Activated T-helper 17 cell treated with anti-CD3 and anti-CD28 coated beads, Interleukin-2, amount 50 U/mL, for 72 hours (primary cell): ENCODE measurements at places on chromosomes 12 and 14.

GRCh38 chr14:25122843-25123242, 72.9 kb upstream of the STXBP6 start:
- no peaks in the 10 kb centered on the region for H3K36me3 ChIP-seq
- H3K27ac ChIP-seq, result no peak overlapping the region
- H3K27me3 ChIP-seq, result no peaks in the 10 kb centered on the region
- no peak for ATAC-seq

DNA sequence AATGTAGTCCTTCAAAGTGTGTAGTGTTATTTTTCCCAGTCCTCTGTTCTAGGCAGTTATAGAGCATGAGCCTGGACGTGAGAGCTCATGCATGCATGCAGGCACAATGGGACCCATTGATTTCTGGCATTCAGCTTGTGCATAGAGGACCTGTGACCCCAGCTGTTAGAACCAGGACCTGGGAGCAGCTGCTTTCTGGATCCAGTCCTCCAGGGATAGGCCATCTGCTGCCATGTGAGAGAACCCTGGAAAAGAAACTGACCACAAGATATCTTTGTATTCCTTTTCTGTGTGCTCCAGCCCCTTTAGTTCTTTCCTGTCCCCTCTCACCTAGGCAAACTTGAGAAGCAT, 76.9 kb downstream of the SUSD6 start:
- peaks cover 62% of the 10 kb centered on the region for H3K4me1 ChIP-seq
- peak overlapping the region; percentile 13 for H3K27ac ChIP-seq
- H3K27me3 ChIP-seq, result no peaks in the 10 kb centered on the region
- H3K36me3 ChIP-seq, result peaks cover 65% of the 10 kb centered on the region
- ATAC-seq, result no peak

- no peak overlapping the region for H3K27ac ChIP-seq
- ATAC-seq, result no peak
- no peaks in the 10 kb centered on the region for H3K36me3 ChIP-seq
- H3K27me3 ChIP-seq, result peaks cover 20% of the 10 kb centered on the region
- H3K4me1 ChIP-seq, result no peaks in the 10 kb centered on the region
- no peak overlapping the region for H3K4me3 ChIP-seq
These were observed 7.1 kb upstream of the WASHC4 start for GRCh38 chr12:105100207-105100985.

DNA sequence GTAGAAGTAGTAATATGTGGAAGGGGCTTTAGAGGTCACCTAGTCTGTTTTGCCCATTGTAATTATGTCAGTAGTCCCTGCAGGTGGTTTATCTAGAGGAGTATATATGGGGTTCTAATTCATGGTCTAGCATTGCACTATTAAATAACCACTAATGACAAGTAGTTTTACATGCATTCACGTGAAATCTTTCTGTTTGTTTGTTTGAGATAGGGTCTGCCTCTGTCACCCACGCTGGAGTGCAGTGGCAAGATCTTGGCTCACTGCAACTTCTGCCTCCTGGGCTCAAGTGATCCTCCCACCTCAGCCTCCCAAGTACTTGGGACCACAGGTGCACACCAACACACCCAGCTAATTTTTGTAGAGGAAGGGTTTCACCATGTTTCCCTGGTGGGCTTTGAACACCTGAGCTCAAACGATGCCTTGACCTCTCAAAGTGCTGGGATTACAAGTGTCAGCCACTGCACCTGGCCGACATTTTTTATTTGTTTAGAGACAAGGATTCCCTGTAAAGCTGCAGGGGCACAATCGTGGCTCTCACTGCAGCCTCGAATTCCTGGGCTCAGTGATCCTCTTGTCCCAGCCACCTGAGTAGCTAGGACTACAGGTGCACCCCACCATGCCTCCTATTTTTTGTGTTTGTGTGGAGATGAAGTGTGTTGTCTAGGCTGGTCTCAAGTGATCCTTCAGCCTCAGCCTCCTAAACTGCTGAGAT, 12.0 kb upstream of the PSEN1 start:
- no peaks in the 10 kb centered on the region for H3K4me1 ChIP-seq
- no peak overlapping the region for H3K4me3 ChIP-seq
- H3K27me3 ChIP-seq, result no peaks in the 10 kb centered on the region
- H3K36me3 ChIP-seq, result peaks cover 67% of the 10 kb centered on the region

DNA sequence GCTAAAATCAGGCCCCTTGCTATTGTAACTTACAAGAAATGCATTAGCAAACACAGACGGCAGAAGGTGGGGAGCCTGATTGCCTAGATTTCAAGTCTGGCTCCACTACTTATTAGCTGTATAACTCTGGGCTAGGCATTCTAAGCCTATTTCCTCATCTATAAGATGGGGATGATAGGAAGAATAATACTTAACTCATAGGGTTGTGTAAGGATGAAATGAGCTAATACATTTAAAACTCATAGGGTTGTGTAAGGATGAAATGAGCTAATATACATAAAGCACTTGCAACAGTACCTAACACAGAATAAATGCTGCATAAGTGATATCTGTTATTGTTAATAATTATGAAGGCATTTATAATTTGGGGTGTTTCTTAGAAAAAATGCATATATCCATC, 60.1 kb upstream of the DIO2 start:
- H3K4me3 ChIP-seq, result no peak overlapping the region
- H3K27ac ChIP-seq, result no peak overlapping the region
- no peaks in the 10 kb centered on the region for H3K27me3 ChIP-seq
- H3K36me3 ChIP-seq, result no peaks in the 10 kb centered on the region
- no peaks in the 10 kb centered on the region for H3K4me1 ChIP-seq
- no peak for ATAC-seq

DNA sequence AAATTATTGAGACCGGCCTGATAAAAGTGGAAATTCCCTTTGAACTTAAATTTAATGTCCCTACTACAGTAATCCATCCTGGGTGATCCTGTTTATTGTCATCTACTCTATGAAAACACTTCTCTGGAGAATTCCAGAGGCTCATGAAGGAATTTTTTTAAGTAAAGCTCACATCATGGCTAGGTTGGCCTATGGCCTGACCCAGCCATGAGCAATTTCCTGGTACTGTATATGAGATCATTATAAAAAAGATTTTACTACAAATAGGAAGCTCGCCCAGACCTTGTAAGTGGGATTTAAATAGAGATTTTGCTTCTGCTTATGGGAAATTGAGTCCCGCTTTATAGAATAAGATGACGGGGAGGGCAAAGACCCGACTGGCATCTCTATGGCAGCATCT, 215.5 kb downstream of the DPF3 start:
- H3K4me3 ChIP-seq, result no peak overlapping the region
- no peak for ATAC-seq
- no peaks in the 10 kb centered on the region for H3K4me1 ChIP-seq
- H3K27ac ChIP-seq, result no peak overlapping the region

GRCh38 chr14:59939828-59940227, 19.9 kb downstream of the LRRC9 start:
- no peak overlapping the region for H3K4me3 ChIP-seq
- H3K4me1 ChIP-seq, result no peaks in the 10 kb centered on the region
- peaks cover 16% of the 10 kb centered on the region for H3K27me3 ChIP-seq
- H3K27ac ChIP-seq, result no peak overlapping the region
- H3K36me3 ChIP-seq, result no peaks in the 10 kb centered on the region

- no peaks in the 10 kb centered on the region for H3K27me3 ChIP-seq
- H3K27ac ChIP-seq, result no peak overlapping the region
- H3K4me3 ChIP-seq, result no peak overlapping the region
These were observed 31.3 kb downstream of the PRKD1 start for GRCh38 chr14:29896354-29896821.

DNA sequence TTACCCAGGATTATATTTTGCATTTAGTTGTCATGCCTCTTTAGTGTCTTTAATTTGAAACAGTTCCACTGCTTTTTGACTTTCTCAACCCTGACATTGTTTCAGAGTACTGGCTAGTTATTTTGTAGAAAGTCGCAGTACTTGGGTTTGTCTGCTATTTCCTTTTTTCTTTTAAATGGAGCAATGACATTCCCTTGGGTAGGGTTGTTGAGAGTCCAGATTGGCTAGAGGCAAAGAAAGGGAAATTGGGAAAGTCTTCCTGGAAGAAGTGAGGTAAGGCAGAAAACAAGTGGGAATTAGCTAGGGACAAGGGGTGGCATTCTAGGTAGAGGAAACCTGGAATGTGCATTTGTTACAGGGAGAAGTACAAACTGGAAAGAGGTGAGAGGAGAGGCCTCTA, 245.9 kb downstream of the EMP1 start:
- no peaks in the 10 kb centered on the region for H3K4me1 ChIP-seq
- no peak for ATAC-seq
- H3K27me3 ChIP-seq, result peaks cover 14% of the 10 kb centered on the region
- no peak overlapping the region for H3K4me3 ChIP-seq

DNA sequence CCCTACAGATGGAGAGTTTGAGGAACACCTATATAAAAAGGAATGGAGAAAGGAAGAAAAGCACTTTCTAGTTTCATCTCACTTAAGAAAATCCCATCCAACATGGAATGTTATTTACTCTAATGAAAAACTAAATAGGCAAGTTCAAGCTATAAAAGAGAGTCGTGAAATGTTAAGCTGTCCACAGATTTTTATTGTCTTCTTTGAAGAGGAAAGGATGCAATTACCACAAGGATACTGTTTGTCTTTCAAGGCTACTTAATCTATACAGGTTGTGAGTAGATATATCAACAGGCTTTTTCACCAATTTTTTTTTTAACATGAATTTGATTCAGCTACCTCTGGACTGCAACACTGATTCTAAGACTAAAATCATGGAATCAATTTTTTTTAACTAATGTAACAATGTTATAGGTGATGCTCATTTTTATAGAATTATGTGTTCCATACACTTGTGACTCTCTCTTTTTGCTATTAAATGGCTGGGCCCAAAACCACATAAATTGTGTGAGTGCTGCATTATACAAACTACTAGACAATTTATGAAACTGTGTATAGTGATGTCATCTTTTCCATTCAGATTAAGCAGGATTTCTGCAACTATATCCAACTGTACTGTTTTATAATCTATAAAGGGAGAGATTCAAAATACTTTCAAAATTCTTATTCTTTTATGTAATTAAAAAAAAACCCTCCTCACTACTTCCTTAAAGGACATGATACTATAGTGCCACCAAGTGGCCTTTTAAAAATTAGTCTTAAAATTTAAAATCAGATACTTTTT, 26.8 kb upstream of the BMAL2 start:
- H3K27me3 ChIP-seq, result no peaks in the 10 kb centered on the region
- peaks cover 36% of the 10 kb centered on the region for H3K36me3 ChIP-seq
- no peak overlapping the region for H3K27ac ChIP-seq
- H3K4me3 ChIP-seq, result no peak overlapping the region
- no peak for ATAC-seq
- no peaks in the 10 kb centered on the region for H3K4me1 ChIP-seq

DNA sequence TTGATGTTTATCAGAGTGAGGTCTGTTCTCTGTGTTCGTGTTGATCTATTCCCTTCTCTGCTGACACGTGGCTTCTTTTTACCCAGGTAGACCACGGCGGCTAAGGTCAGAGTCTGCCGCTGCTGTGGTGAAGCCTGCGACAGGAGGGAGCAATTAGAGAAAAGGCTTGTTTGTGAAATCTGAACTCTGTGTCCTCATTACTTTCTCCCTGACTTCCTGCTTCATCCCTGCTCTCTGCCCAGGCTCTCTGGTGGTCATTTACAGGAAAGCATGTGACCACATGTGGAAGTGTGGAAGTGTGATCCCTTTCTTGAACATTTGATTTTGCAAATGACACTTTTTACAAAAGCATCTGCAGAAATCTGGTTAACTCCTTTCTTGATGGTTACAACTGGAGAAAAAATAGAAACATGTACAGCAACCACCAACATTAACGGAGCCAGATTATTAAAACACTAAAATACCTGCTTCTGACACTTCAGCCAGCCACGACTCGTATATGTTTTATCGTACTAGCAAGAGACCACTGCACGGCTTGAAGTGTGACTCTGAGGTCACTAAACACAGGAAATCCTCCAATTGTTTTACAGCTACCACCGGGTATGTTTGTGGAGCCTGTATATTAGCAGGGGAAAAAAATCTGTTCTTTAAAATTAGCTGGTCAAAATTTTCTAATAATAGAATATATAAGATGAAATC, 388.6 kb upstream of the TMPO start:
- H3K27ac ChIP-seq, result no peak overlapping the region
- H3K36me3 ChIP-seq, result no peaks in the 10 kb centered on the region
- H3K27me3 ChIP-seq, result peaks cover 10% of the 10 kb centered on the region
- no peak for ATAC-seq
- H3K4me3 ChIP-seq, result no peak overlapping the region

GRCh38 chr14:104556256-104557021, 23.1 kb upstream of the C14orf180 start:
- no peak overlapping the region for H3K27ac ChIP-seq
- ATAC-seq, result no peak
- no peaks in the 10 kb centered on the region for H3K36me3 ChIP-seq
- H3K4me1 ChIP-seq, result no peaks in the 10 kb centered on the region
- no peak overlapping the region for H3K4me3 ChIP-seq

- ATAC-seq, result no peak
- H3K4me1 ChIP-seq, result no peaks in the 10 kb centered on the region
- peaks cover 51% of the 10 kb centered on the region for H3K27me3 ChIP-seq
- no peak overlapping the region for H3K27ac ChIP-seq
- H3K4me3 ChIP-seq, result no peak overlapping the region
These were observed 13.8 kb downstream of the SMIM41 start for GRCh38 chr12:52093346-52093745.

GRCh38 chr12:81958406-81958805, 199.3 kb upstream of the PPFIA2 start:
- no peak overlapping the region for H3K27ac ChIP-seq
- H3K27me3 ChIP-seq, result no peaks in the 10 kb centered on the region
- no peaks in the 10 kb centered on the region for H3K36me3 ChIP-seq
- H3K4me3 ChIP-seq, result no peak overlapping the region
- ATAC-seq, result no peak

DNA sequence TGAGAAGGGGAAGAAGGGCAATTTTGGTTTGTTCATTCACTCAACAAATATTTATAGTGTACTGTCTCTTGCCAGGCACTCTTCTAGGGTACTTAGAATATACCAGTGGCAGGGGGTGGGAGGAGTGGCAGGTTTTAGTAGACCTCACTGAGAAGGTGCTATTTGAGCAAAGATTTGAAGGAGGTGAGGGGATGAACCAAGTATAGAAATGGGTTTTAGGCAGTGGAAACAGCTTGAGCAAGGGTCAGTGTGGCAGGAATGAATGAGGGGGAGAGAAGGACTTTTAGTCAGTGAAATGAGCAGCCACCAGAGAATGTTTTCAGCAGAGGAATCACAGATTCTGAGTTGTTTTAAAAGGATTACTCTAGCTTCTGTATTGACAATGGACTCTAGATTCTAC, 2.3 kb downstream of the PRIM1 start:
- peaks cover 75% of the 10 kb centered on the region for H3K36me3 ChIP-seq
- no peaks in the 10 kb centered on the region for H3K27me3 ChIP-seq
- ATAC-seq, result no peak
- peaks cover 22% of the 10 kb centered on the region for H3K4me1 ChIP-seq
- peak overlapping the region; percentile 58 for H3K27ac ChIP-seq
- H3K4me3 ChIP-seq, result peak overlapping the region; percentile 95
